ENCODE measurements at places on chromosomes 6 and 20. TPM values are rescaled to one million over a fixed set of nuclear protein-coding genes. Genes with fewer than 3 reads are reported as not detected.

SLC17A2 gene
- total RNA-seq = not detected

MCCD1 gene
- total RNA-seq = not detected

TMEM217 gene
- total RNA-seq = 2.9 TPM

PHIP gene
- total RNA-seq = 13.6 TPM

SERINC1 gene
- 219 TPM for total RNA-seq

PNPLA1 gene
- 0.14 TPM for total RNA-seq

SAMD3 gene
- total RNA-seq = 9.6 TPM

ACSS1 gene
- total RNA-seq = 0.72 TPM

GTSF1L gene
- not detected for total RNA-seq

SNAP91 gene
- total RNA-seq = not detected
